ENCODE measurements at places on chromosomes 2 and 18.

- no peak for DNase-seq
These were observed 53.7 kb downstream of the ADD2 start for GRCh38 chr2:70714141-70714905.

DNA sequence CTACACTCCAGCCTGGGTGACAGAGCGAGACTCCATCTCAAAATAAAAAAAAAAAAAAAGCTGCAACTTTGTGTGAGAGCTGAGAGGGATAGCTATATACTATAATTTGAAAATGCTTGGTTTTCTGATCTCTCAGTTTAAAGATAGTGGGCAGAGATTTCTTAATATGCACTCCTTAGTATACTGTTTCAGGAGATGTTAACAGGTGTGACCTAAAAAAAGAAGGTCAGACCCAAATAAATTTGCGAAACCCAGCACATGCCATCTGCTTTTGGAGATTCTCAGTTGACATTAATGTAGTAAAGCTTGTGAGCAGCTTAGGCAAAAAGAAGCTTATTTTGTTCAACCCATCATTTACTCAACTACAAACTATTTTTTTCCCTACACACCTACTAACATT, 37.4 kb downstream of the ZC3H6 start:
- no peak for DNase-seq

GRCh38 chr2:147345246-147345645, 499.6 kb upstream of the ACVR2A start:
- no peak for DNase-seq

DNA sequence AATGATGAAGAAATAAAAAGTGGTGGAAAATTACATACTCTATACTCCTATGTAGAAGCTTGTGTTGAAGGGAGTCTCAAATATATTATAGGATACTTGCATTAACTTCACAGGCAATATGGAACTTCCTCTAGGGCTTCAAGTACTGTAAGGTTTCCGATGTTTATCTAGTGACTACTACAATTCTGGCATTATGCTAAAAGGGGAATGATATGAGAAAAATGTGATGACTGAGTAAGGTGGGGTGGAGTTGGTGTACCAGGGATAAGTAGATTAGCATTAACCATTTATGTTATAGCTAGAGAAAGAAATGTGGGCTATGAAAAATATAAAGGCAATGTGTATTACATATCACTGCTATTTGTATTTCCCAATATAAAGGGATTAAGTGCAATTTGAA, 229.5 kb downstream of the DCC start:
- DNase-seq: no peak

- DNase-seq: no peak
These were observed 261.1 kb upstream of the RASGRP3 start for GRCh38 chr2:33215299-33215698.

DNA sequence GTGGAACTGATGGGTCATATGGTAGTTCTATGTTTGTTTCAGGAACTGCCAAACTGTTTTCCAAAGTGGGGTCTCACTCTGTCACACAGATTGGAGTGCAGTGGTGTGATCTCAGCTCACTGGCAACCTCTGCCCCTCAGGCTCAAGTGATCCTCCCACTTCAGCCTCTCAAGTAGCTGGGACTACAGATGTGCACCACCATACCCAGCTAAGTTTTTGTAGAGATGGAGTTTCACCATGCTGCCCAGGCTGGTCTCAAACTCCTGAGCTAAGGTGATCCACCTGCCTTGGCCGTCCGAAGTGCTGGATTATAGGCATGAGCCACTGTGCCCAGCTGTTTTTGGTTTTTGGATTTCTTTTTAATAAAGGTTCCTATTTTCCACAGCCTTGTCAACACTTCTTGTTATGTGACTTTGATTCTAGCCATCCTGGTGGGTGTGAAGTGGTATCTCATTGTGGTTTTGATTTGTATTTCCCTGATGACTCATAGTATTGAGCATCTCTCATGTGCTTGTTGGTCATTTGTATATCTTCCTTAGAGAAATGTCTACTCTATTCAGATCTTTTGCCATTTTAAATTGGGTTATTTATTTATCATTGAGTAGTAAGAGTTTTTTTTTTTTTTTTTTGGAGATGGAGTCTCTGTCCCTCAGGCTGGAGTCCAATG, 22.8 kb downstream of the NPC1 start:
- DNase-seq: no peak

- DNase-seq: no peak
These were observed 567 bp downstream of the VWA3B start for GRCh38 chr2:98087447-98088020.

- DNase-seq: no peak
These were observed 38.8 kb upstream of the PSME4 start for GRCh38 chr2:54009549-54009948.
